ENCODE measurements at places on chromosomes 6 and 20.

DNA sequence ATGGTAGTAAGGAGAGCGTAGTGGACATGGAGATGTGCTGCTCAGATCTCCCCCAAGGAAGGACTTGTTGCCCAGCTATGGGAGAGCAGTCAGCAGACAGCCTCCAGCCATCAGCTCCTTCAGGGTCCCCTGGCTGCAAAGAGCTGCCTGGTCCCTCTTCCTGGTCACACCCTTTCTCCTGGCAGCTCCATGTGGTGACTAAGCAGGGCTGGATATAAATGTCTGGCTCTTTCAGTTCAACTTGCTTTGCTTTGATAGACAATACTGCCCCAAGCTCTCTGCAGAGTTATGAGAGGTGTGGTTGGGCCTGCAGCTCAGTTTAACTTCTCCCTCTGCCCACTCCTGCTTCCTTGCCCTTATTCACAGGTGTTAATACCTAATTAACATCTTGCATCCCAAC lies 64.1 kb upstream of the DDR1 start:
- DNase-seq: peak; percentile 76

- DNase-seq: no peak
Observed at GRCh38 chr20:13929836-13930235, 60.6 kb downstream of the SEL1L2 start.

DNA sequence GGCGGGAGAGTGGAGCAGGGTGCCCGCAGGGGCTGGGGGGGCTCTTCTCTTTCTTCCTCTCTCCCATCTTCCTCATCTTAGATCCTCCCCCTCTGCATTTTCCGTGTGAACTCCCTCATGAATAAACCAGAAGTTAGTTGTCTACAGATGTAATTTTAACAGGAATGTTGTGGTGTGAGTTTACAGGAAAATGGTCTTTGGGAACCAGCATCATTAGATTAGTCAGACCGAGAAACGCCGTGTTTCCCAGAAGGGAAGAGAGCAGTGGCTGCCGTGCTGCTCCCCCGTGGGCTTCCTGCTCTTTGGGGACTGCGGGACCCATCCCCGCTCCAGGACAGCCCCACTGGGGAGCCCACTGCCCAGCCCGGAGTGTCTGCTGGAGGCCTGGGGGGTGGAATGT lies 3.4 kb downstream of the MYT1 start:
- DNase-seq: no peak

GRCh38 chr6:20433929-20434328 lies 32.2 kb downstream of the E2F3 start:
- no peak for DNase-seq

GRCh38 chr20:42559665-42560064 lies 630.0 kb downstream of the PTPRT start:
- no peak for DNase-seq

DNA sequence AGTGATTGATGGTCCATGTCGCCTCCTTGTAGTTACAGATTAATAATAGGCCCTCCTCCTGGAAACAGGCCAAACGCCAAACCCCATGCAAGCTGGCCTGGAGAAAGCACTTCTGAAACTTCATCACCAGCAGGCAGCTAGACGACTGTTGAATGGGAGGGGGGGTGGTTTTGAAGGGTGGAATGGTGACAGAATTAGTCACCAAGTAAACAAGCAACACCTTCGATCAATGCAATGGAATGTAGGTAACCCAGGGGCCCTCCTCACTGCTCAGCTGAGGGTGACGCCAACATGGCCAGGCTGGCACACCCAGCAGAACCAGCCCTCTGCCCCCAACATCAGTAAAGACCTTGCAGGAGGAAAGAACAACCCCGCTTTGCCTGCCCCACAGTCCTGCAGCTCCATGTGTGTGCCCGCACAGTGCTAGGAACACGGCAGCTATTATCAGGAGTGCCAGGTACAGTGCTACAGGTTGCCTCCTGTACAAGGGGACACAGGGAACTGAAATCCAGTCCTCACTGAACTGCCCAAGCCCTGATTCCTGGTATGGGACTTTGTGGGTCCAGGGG lies 2.7 kb downstream of the BCAS1 start:
- peak; percentile 93 for DNase-seq

GRCh38 chr6:127031511-127031910 lies 87.0 kb upstream of the RSPO3 start:
- DNase-seq: no peak

DNA sequence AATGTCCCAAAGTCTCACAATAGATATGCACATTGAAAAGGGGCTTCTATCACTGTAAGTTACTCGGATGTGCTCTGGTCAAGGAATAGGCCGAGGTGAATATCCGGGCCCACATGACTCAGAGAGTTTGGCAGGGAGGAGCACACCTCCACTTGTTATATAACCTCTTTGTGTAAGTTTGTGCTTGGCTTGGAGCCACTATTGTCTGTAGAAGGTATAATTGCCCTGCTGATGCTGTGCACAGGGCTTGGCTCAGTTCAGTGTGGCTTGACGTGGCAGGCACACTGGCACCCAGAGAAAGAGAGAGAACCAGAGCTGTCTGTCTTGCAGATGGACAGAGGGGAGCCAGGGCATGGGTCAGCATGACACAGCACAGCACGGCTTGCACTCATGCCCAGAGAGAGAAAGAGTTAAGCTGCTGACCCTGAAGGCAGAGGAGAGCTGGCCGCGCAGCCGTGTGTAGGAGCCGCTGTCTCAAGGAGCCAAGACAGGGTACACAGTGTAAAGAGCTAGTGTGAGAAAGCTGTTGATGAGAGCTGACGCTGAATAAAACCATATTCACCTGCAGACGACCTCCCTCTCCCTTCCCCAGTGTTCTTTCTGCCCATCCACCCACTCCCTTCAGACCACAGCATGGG lies 482.5 kb downstream of the C6orf118 start:
- DNase-seq: no peak

DNA sequence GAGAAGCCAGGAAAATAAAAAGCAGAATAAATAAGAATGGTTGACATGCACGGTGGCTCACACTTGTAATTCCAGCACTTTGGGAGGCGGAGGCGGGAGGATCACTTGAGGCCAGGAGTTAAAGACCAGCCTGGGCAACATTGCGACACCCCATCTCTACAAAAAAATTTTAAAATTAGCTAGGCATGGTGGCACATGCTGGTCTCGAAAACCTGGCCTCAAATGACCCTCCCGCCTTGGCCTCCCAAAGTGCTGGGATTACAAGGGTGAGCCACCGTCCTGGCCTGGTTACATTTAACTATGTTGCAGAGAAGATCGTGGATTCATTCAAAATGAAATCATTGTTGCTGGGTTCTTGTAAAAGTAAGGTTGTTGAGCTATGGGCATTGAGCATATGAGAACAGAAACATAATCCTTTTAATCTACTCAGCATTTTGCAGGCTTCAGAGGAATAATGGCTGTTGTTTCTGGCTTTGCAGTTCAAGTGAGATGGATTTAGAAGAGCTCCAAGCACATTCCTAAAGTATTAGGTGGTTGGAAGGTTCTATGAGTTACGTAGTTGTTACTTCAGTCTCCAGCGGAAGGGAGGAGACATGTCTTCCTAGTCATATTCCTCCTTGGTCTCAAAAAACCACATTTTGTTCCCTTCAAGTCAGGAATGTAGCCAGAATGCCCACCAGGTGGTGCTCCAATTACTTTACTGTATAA lies 45.6 kb upstream of the RAB23 start:
- no peak for DNase-seq

- no peak for DNase-seq
Observed at GRCh38 chr6:144351379-144352127, 66.4 kb downstream of the UTRN start.

GRCh38 chr20:49699200-49699992 lies 14.3 kb downstream of the B4GALT5 start:
- DNase-seq: no peak

Data from mucosa of descending colon (tissue), 3 donors.